ENCODE measurements at places on chromosomes 7 and 10. TPM values are rescaled to one million over a fixed set of nuclear protein-coding genes. Genes with fewer than 3 reads are reported as not detected.

Gene OR2A1
- not detected for total RNA-seq

- peak overlapping the region; percentile 54 for H3K4me3 ChIP-seq
- peak overlapping the region; percentile 95 for H3K27ac ChIP-seq
- peak; percentile 35 for DNase-seq
- peaks cover 42% of the 10 kb centered on the region for H3K4me1 ChIP-seq
- H3K36me3 ChIP-seq = no peaks in the 10 kb centered on the region
Observed at GRCh38 chr10:31819391-31819820, 109.2 kb downstream of the ARHGAP12 start.

GRCh38 chr10:77619964-77620703 lies 17.5 kb downstream of the KCNMA1 start:
- no peaks in the 10 kb centered on the region for H3K36me3 ChIP-seq
- DNase-seq = no peak
- H3K4me3 ChIP-seq = no peak overlapping the region
- H3K4me1 ChIP-seq = no peaks in the 10 kb centered on the region
- H3K27ac ChIP-seq = no peak overlapping the region

GRCh38 chr7:94145602-94146001 lies 141.4 kb upstream of the BET1 start:
- H3K27me3 ChIP-seq = no peaks in the 10 kb centered on the region
- peaks cover 2% of the 10 kb centered on the region for H3K4me1 ChIP-seq
- no peaks in the 10 kb centered on the region for H3K36me3 ChIP-seq

- H3K27me3 ChIP-seq = peaks cover 7% of the 10 kb centered on the region
- no peak overlapping the region for H3K4me3 ChIP-seq
- no peak for DNase-seq
- no peak overlapping the region for H3K27ac ChIP-seq
- peaks cover 39% of the 10 kb centered on the region for H3K4me1 ChIP-seq
- H3K36me3 ChIP-seq = peaks cover 12% of the 10 kb centered on the region
Observed at GRCh38 chr7:3561932-3562331, 260.9 kb downstream of the SDK1 start.

Gene UCN3
- total RNA-seq = not detected

DNA sequence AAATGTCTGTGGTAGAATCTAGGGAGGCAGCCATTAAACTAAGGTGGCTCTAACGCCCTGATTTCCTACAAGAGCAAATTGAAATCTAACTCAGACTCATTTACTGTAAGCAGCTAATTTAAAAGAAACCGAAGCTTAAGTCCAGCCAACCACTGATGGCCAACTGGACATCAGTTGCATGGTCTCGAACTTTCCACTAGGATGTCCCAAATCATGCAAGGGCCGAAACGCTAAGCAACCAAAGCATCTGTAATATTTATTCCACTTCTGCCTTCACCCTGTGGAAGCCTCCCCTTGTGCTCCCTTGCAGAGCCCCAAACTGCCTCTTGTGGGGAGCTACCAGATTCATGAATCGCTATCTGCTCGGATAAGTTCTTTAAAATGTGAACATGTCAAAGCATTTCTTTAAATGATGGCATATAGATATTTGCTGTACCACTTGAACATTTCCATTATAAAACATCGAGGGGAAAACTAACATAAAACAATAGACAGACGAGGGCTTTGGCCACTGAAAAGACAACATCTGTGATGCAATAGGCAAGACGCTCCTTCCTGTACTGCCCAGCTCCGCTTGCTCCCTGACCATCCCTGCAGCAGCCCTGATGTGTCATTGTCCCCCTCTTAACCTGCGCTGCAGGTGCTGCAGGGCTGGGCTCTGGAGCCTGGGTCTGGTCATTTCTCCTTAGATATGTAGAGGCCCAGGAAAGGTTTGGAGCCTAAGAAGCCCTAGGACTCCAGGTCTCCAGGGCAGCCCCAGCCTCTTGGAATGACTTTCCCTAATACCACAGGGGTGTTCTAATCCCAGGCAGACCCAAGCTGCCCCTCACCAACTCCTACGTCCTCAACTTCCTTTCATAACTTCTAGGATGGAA lies 2.9 kb upstream of the RBP3 start:
- H3K27me3 ChIP-seq = peaks cover 12% of the 10 kb centered on the region
- no peak overlapping the region for H3K4me3 ChIP-seq
- no peak for DNase-seq
- peaks cover 11% of the 10 kb centered on the region for H3K4me1 ChIP-seq
- no peaks in the 10 kb centered on the region for H3K36me3 ChIP-seq

DNA sequence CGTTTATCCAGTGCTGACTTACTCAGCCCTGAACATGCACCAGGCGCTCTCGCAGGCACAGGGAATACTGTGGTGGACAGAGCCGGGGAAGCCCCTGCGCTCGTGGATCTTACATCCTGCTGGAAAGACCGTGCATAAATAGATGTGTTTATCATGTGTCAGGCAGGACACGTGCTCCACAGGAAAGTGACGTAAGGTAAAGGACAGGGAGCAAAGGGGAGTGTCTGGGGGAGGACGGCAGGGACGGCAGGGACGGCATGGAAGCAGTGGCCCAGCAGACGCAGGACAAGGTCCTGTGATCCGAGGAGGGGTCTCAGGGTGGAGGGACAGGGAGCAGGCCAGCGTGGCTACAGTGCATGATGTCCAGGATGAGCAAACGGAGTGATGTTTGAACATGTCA lies 410.5 kb downstream of the PAXIP1 start:
- no peak overlapping the region for H3K27ac ChIP-seq
- no peak overlapping the region for H3K4me3 ChIP-seq
- peaks cover 18% of the 10 kb centered on the region for H3K36me3 ChIP-seq
- H3K4me1 ChIP-seq = no peaks in the 10 kb centered on the region
- H3K27me3 ChIP-seq = no peaks in the 10 kb centered on the region
- DNase-seq = no peak

- no peak overlapping the region for H3K4me3 ChIP-seq
- H3K36me3 ChIP-seq = no peaks in the 10 kb centered on the region
- no peak for DNase-seq
- H3K27ac ChIP-seq = no peak overlapping the region
Observed at GRCh38 chr10:103513380-103514060, 20.0 kb downstream of the NEURL1 start.

Gene COL28A1
- 0.39 TPM for total RNA-seq

Data from glutamatergic neuron (in vitro differentiated cells).